ENCODE measurements at places on chromosomes 7 and 10.

- DNase-seq = no peak
Measured at GRCh38 chr10:118237930-118238329, 104.2 kb downstream of the FAM204A start.

DNA sequence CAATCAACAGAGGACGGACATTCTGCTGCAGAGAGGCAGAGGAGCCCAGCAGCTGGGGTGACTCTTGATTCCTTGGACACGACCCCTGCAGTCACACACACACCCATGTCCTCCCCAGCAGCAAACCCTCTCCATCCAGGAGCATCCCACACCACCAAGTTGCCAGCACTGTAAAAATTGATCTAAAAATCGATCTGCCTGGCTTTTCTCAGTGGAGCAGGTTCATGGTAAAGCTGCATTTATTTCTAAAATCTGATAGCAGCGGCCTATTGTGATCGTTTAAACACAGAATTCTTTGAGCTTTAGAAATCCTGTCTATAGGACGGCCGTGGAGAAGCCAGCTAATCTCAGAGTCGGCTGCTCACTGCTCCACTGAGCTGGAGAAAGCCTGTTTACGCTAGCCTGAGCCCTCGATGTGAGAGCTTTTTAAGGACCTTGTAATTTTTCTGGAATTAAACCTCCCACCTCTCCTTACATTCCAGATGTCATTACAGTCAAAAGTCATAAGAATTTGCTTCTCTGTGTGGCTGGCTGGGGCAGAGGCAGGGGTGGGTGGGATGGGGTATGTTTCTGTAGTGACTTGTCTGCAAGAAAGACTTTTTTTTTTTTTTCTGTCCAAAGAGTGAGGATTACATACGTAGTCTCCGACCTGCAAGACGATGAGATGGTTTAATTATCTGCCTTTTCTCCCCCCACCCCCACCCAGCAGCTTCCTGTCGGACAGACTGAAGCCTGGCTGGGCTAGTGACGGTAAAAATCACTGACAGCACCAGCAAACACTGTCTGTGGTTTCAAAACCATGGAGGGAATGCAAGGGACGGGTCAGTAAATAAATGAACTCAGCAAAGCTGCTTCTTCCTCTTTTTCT is 31.6 kb downstream of the TRIM8 start:
- DNase-seq = no peak

DNA sequence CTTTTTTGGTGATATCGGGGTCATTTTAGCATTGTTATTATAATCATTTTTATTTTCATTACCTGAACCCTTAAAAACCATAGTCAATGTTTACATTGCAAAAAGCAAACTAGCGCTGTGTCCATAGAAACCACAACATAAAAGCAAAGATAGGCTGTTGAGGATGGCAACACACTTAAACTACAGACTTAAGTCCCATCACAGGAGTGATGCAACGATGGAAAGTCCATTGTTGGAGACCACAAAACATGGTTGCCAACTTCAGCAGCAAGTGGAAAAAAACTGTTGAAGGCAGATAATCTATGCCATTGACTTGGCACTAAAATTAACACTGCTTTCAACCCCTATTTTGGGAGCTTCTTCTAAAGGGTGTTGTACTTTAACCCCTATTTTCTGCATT is 398.8 kb upstream of the IGFBP3 start:
- DNase-seq = no peak

GRCh38 chr10:34940436-34940835 is 125.3 kb upstream of the PARD3 start:
- DNase-seq = no peak

GRCh38 chr7:132393789-132394261 is 182.4 kb downstream of the PLXNA4 start:
- no peak for DNase-seq

DNA sequence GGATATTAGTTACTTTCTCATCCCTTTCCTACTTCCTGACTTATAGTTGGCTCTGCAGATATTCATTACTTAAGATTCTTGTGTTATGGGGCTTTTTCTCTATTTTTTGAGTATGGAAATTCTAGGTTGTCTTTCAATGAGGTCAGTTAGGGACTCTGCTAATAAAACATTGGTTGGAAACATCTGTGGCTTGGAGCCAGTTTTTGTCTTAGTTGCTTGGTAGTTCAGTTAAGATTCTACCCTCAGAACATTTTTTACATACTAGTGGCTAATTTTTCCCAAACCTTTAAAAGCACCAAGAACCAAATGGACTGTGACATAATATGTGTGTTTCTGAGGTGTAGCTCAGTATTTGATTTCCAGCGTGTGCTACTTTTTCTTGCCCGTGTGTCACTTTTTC is 305.6 kb upstream of the FZD1 start:
- DNase-seq = no peak
